ENCODE measurements at places on chromosomes 4 and X.

DNA sequence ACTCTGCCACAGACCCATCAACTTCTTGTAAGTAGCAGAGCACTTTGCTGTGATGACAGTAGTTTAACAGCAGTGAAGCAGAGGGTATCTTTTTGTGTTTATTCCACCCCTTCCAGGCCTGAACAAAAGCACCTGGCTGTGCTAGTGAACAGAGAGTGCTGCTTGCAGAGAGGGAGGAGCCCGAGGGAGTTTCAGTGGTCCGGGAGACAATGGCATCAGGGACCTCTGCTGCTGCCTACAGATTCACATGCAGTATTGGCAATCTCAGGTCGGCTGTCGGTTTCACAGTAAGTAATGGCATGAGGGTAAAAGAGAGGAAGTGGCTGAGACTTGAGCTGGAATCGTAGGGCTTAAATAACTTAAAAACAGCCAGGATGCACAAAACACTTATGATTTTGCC lies 755.8 kb downstream of the RPA4 start:
- DNase-seq = peak; percentile 47

DNA sequence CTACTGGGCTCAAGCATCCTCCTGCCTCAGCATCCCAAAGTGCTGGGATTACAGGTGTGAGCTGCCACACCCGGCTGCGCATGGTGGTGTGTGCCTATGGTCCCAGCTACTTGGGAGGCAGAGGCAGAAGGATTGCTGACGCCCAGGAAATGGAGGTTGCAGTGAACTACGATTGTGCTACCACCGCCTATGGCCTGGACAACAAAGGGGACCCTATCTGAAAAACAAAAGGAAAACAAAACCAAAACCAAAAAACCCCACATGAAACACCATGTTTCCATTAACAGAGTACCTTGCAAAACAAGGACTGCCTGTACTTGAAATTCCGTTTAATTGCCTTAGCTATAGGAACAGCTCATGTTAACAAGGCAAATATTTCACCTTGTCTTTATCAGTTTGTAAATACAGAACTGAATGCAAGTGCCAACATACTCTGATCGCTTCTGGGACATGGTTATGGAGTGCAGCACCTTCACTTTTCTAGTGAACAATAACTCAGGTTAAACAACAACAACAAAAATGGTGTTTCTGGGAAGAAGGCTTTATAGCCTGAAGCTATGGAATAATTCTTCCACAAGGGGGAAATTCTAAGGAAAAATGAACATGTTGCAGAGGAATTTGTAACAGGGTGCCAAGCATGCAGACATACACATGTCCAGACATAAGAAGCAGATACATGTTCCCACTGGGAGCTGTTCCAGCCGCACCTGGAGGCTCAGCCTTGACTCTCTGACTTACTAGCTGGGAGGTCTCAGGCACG lies 73.2 kb upstream of the STS start:
- no peak for DNase-seq

DNA sequence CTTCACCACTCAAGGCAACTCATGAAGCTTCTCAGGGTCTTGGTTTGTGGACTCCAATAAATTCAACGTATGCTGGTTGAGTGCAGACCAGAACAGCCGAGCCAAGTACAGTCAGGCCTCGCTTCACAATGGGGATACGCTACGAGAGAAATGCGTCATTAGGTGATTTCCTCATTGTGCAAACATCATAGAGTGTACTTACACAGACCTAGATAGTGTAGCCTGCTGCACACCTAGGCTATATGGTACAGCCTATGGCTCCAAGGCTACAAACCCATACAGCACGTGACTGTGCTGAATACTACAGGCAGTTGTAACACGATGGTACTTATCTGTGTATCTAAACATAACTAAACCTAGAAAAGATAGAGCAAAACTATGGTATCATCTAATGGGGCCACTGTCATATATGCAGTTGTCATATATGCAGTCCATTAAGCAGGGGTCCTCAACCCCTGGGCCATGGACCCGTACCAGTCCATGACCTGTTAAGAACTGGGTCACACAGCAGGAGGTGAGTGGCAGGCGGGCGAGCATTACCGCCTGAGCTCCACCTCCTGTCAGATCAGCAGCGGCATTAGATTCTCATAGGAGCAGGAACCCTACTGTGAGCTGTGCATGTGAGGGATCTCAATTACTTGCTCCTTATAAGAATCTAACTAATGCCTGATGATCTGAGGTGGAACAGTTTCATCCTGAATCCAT lies 31.5 kb downstream of the RTL5 start:
- DNase-seq = no peak

- no peak for DNase-seq
Measured at GRCh38 chr4:70997036-70997435, 3.6 kb downstream of the DCK start.

DNA sequence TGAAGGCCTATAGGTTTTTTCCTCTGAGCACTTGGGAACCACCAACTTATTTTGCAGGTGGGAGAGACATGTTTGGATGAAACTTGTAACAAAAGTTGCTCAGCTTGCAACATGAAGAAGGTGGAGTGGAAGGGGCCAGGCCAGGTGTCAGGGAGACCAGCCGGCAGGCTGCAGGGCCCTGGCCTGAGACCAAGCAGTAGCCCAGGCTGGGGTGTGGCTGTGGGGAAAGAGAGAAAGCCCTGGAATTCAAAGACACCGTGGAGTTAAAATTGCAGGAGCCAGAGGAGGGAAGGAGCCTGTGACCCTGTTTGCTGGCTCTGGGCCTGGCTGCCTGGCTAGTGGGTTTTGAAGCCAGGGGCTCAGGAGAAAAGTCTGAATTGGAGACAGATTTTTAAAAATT lies 43.4 kb downstream of the EFNB1 start:
- DNase-seq = no peak

GRCh38 chr4:82044141-82044993 lies 329.4 kb downstream of the HNRNPD start:
- no peak for DNase-seq

- DNase-seq = no peak
Measured at GRCh38 chrX:68853665-68854251, 24.9 kb downstream of the EFNB1 start.

GRCh38 chr4:53512608-53513007 lies 78.7 kb downstream of the LNX1 start:
- no peak for DNase-seq

DNA sequence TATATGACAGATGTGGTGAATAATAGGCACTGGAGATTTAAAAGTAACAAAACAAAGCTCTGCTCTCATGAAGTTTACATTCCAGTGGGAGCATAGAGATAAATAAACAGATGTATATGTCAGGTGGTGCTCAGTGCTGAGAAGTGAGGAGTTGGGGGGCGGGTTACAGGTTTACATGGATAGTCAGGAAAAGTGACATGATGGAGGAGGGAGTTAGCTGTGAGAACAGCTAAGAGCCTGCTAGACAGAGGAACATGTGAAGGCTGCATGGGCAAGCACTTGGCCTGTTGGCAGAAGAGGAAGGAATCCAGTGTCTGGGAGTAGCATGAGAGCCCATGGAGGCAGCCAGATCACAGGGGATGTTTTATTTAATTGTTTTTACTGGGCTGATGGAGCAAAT lies 10.2 kb upstream of the TMEM156 start:
- no peak for DNase-seq

DNA sequence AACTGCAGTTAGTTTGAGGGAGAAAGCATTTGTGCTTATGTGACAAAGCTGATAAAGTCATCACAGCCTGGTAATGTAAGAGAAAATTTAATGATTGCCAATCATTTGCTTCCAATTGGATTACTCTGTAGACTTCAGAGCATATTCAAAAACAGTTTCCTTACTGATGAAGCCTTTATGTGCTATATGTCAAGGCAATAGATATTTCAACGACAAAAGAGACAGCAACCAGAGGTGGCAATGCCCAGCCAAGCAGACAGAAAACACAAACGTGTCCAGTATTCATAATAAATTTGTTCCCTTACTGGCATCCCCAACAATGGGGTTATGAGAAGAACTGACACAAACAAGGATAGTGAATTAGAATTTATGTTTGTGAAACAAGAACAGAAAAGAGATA lies 1840.3 kb upstream of the PCDH7 start:
- no peak for DNase-seq

GRCh38 chr4:100945789-100946188 lies 401.5 kb downstream of the PPP3CA start:
- no peak for DNase-seq

DNA sequence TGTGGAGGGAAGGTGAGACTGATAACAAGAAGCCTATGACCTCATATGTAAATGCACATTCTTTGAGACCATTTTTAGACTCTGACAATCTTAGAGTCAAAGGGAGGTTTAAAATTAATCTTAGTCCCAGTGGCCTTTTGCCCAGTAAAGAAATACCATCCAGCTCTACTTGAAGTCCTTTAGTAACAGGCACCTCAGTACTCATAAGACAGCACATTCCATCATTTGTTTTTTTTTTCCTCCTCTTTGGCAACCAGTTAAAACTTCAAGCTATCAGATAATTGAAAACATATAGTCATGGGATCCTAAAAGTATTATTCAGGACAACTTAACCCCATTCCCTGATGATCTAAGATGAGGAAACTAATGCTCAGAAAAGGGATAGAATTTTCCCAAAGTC lies 4.6 kb downstream of the EDA2R start:
- no peak for DNase-seq

DNA sequence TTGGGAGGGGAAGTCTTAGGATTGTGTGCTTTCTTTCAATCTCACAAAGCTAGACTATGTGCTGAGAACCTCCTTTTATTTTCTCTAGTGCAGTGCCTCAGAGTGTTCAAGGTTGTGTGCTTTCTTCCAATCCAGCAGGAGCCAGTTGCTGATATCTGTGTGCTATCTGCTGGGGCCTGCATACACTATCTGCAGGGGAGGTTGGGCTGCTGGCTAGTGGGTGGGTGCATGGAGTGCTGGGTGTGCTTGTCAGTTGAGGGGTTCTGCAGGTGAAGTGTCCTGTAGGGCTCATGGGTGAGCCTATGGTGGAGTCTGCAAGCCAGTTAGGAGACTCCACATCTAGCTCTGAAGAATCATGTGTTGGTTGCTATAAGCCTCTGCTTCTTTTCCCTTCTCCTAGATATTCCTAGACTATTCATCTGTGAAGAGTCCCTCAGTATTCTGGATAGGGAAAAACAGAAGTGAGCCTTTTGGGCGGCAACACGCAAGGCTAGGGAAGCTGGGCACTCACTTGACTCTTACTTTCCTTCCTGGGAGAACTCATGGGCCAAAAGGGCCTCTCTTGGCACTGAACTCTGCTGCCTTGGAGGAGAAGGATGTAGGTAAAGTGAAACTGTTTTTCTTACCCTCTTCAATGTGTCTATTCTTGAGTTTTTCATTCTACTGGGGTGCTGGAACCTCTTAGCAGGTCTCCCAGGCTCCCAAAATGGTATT lies 8.0 kb upstream of the CISD2 start:
- no peak for DNase-seq

DNA sequence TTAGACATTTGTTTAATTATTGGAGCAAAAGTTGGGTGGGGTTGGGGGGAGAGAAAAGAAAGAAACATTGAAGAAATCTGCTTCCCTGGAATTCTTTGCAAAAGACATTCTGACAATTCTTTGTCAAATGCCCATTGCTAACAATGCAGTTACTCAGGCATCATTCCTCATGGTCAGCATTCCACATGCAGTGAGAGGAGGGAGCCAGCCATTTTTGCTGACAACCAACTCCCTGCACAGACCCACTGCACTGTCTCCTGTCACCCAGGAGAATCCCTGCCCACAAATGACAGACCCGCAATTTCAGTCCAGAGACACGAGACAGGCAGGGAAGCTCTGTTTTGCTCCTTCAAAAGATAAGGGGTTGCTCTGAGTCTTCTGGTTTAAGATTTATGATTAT lies 985.1 kb upstream of the SLIT2 start:
- no peak for DNase-seq

- peak; percentile 55 for DNase-seq
Measured at GRCh38 chr4:122584519-122584918, 36.3 kb downstream of the IL21 start.

- no peak for DNase-seq
Measured at GRCh38 chr4:83618431-83618830, 82.5 kb downstream of the GPAT3 start.

- DNase-seq = peak; percentile 15
Measured at GRCh38 chrX:95764972-95765451, 919.6 kb upstream of the DIAPH2 start.

DNA sequence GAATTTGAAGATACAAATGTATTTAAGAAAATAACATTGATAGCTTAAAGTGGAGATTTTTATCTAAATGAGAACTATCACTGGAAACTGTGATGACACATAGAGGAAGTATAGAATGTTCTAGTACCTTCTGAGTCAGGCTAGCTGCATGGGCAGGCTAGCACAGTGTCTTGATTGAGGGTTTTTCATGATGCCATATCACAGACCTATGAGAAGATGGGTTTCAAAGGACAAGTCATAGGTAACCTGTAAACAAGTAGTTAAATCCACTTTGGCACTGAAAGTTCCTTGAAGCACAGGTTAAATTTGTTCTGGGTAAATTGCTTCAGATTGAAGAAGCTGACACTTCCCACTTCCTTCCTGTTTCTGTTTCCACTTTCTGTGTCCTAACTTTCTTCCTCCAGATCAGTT lies 48.2 kb upstream of the CDKN2AIP start:
- no peak for DNase-seq

DNA sequence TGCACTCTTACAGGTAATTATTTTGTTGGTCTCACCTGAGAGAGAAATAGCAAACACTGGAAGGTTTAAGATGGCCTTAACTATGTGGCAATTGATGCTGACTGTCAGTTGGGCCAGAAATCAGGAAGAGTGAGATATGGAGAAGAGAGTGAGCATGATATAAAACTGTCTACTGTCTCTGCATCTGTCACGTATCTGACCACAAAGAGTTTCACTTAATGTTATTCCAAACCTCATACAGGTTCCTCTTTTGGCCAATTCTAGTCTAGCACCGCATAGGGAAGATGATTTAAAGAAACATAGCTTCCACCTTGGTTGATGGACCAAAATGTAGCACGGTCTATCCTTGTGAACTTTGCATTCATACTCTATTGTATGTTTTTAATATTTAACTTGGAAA lies 381.0 kb upstream of the BOD1L1 start:
- no peak for DNase-seq

DNA sequence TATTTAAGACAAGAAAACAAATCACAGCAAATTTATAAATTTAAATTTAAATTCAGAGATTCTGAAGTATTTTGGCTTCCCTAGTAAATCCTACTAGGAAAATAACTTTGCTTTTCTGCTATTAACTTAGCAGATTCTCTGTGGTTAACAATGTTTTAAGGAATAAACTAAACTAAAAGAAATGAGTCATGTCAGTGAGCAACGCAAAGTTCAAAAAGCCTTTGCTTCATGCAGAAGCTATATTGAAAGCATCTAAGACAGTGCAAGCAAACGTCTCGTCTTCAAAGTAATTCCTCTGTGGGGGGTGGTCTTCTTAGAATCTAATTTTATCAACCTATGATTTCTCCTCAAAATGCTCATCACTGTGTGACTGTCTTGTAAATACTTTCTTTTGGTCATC lies 30.1 kb downstream of the GABRB1 start:
- DNase-seq = no peak

DNA sequence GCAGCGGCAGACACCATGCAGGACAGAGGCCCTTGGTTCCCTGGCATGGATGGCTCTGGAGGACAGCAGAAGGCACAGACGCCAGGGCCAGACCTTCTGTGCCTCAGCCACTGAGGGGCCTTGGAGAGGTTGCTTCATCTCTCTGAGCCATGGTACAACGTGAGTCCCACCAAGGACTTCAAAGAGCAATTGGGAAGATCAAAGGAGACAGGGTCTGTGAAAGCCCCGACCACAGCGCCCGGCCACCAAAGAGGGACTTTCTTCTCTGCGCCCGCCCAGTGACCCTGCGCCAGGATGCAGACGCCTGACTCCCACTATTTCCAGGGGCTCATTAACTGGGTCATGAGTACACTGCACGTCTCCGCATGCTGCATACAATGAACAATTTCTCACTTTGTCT lies 174.0 kb downstream of the AFAP1 start:
- no peak for DNase-seq

GRCh38 chr4:102139132-102139573 lies 206.1 kb downstream of the SLC39A8 start:
- DNase-seq = no peak
